ENCODE measurements at places on chromosomes 2 and 18.

DNA sequence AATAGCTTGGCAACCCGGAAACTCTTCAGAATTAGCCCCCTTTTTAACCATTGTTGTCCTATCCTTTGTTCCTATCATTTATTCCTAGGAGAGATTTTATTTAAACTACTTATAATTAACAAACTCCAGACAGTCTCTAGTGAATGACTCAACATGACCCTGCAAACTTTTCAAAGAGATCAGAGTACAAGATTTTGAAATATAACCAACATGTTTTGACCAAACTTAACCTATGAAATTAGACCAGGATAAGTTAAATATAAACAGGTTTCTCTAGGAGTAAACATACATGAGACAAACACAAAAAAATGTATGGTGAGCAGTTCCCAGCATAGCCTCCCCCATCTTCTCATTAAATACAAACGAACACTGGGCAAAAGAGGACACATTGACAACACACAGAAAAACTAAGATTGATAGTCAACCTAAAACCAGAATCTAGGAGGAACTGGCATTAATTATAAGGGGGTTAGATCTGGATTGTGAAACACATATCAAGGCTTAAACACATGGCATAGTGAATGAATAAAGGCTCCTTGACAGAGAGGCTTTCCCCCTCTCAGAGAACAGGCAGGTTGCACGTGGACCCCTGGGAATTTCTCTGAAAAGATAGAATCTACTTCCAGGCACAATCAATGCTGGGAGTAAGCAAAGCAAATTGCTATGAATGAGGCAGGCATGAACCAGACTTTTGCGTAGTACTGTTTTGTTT lies 284.1 kb downstream of the IRS1 start:
- no peak for DNase-seq

GRCh38 chr2:30306522-30306921 lies 75.2 kb downstream of the LBH start:
- no peak for DNase-seq

- no peak for DNase-seq
Observed at GRCh38 chr18:23574611-23575308, 11.5 kb downstream of the NPC1 start.

DNA sequence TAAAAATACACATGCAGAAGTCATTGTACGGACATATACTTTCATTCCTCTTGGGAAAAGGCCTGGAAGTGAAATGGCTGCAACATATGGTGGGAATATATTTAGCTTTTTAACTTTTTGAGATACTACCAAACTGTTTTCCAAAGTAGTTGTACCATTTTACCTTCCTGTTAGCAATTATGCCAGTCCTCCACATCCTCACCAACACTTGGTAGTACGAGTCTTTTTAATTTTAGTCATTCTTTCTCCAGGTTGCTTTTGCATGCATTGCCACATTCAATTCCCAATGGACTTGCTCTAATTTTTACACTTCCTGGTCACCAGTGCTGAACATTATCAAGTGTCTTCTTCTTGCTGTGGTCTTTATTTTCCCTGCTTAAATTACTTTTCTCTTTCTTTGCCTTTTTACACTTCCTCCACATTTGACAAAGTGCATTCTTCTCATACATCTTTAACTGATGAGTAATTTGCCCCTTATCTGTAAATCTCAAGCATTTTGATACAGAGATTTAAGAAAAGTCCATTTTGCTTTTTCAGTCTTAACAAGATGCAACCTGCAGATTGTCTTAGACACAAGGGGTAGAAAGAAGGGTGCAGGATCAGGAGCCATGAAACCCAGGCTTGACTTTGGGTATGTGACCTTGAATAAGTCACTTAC lies 14.5 kb downstream of the VIT start:
- no peak for DNase-seq

DNA sequence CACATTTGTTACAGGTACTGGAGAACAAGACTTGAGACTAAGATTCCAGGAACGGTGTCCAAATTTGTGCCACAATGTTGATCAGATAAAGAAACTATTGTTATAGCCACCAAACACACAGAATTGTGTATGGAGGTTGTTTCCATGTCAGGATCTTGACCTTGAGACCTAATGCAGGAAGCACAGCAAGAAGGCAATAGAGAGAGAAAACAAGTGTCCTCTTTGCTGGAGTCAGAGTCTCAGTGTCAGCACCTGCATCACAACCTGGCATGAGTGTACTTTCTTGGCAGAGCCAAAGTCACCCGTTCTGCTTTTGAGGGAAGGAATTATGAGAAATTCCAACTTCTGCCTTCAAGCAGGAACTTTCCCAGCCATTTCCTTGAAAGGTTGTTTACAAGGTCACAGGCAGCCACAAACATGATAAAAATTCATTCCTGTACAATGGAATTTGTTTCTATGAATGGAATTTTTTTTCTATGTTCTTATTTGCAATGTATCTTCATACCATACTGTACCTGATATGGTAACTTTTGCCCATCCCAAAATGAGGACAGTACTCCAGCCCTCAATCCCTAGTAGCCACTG lies 118.4 kb downstream of the PKP4 start:
- no peak for DNase-seq

Measured in NAMALWA (cell line).